ENCODE measurements at places on chromosomes 6 and 20.

DNA sequence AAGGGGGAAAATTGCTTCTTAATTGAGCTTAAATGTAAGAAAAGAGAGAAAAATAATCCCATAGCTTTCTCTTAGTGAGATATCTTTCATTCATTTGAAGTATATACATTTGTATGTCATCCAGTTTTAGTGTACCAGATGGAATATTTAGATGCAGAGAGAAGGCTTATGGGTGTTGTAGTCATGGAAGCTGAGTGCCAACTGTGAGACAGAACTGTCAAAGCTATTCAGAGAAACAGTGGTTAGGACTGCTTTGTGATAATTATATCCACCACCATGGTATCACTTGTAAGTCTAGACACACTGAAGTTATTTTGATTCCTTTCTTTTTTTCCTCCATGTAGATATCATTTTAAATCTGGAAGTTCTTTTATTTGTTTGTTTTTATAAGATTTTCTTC lies 524.3 kb upstream of the EPHA7 start:
- DNase-seq: no peak

- no peak for DNase-seq
Measured at GRCh38 chr6:109793021-109793420, 101.9 kb downstream of the FIG4 start.

- DNase-seq: no peak
Measured at GRCh38 chr6:77290798-77291197, 172.5 kb downstream of the HTR1B start.

DNA sequence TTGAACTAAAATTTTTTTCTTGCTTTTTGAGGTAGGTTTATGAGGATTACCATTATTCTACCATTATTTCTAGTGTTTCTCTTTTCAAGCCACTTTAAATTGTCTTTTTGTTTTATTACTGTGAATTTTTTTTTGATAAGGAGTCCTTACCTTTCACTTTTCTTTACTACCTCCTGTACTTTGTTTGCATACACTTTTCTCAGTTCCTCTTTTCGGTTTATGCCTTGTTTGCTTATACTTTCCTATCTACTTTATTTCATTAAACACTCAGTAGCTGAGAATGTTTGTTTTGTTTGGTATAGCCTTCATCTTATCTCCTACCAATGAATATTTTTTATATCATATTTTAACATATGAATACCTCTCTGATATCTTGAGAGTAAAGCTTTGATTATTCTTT lies 147.9 kb downstream of the TFAP2B start:
- DNase-seq: no peak

DNA sequence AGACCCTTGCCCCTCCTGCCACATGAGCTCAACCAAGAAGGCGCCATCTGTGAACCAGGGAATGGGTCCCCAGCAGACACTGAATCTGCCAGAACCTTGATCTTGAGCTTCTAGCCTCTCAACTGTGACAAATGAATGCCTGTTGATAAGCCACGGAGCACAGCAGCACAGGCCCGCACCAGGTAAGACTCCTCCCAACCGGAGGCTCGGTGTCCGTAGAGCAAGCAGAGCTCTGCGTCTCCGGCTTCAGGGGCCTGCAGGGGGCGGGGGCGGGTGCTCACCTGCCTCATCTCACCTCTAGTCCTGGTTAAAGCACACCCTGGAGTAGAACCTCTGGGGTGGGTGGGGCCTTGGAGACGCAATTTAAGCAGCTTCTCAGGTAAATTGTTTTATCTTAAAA lies 122.7 kb downstream of the SMOC2 start:
- no peak for DNase-seq

DNA sequence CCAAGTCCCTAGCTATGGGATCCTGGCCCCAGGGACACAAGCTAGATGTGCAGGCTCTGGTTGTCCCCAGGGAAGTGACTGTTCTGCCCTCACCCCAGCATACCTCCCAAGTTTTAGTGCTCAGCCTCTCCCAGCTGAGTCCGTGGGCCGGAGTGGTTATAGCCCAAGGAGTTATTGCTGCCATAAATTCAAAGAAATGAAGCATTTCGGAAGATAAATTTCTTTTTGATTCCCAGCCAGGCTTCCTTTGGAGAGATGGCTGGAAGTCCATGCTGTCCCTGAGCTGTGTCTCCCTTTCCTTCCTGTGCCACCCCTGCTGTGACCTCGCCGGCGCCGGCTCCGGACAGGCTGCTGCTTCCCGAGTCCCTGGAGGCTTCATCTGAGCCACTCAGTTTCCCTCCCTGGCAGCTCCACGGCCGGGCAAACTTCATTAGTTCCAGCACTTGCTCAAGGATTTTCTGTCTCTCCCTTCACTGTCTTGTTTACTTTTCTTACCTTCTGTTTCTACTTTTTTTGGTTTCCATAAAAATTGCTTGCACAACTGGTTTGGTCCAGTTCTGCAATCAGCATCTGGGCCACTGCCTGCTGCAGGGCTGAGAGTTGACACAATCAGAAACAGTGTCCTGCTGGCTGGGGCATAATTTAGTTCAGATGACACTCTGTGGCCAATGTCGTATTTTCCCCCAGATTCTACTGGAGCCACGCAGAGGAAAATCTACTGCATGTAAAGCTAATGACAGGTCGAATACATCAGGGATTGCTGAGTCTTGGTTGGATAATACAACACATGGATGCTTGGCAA lies 225.5 kb downstream of the SYNDIG1 start:
- DNase-seq: no peak

DNA sequence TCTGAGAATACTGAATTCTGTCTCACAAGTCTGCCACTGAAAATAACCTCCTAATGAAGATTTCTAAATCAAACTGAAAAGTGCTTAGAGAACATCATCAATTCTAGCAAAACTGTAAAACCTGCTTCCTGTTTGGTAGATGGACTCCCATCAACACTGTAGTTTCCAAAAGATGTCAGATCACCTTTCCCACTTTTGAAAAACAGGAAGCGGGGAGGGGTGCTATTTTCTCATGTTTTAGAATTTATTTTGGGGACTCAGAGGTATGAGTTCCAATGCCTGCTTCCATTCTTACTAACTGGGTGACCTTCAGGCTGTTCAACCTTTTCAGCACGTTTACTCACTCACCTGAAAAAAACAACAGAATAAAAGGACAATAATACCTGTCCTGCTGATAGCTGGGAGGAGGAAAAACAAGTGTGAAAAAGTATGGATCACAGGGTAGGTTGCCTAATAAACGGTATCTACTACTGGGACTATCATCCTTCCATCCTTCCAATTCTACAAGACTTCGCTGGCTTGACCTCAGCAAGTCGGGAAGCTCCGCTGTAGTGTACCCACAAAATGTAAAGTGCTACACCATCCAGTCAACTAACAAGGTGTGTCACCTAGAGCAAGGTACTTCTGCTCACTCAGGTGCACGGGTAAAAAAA lies 1.1 kb downstream of the ATP5F1E start:
- DNase-seq: no peak

Data from glutamatergic neuron (in vitro differentiated cells).